ENCODE measurements at places on chromosomes 11 and 22. TPM values are rescaled to one million over a fixed set of nuclear protein-coding genes. Genes with fewer than 3 reads are reported as not detected.

GRIK4 gene
- total RNA-seq: not detected

MDK gene
- 3.5 TPM for total RNA-seq

- H3K4me3 ChIP-seq: no peak overlapping the region
- H3K36me3 ChIP-seq: peaks cover 10% of the 10 kb centered on the region
- H3K27ac ChIP-seq: no peak overlapping the region
Measured at GRCh38 chr11:6576471-6577373, 26.7 kb downstream of the RRP8 start.

- peaks cover 38% of the 10 kb centered on the region for H3K36me3 ChIP-seq
- no peak for DNase-seq
- peaks cover 9% of the 10 kb centered on the region for H3K4me1 ChIP-seq
- no peak overlapping the region for H3K27ac ChIP-seq
Measured at GRCh38 chr22:20455709-20456063, 18.1 kb upstream of the SCARF2 start.

GRCh38 chr11:720017-720641 lies 14.1 kb downstream of the EPS8L2 start:
- no peak overlapping the region for H3K27ac ChIP-seq
- peaks cover 34% of the 10 kb centered on the region for H3K27me3 ChIP-seq
- no peak overlapping the region for H3K4me3 ChIP-seq
- peaks cover 20% of the 10 kb centered on the region for H3K4me1 ChIP-seq
- H3K36me3 ChIP-seq: no peaks in the 10 kb centered on the region

DNA sequence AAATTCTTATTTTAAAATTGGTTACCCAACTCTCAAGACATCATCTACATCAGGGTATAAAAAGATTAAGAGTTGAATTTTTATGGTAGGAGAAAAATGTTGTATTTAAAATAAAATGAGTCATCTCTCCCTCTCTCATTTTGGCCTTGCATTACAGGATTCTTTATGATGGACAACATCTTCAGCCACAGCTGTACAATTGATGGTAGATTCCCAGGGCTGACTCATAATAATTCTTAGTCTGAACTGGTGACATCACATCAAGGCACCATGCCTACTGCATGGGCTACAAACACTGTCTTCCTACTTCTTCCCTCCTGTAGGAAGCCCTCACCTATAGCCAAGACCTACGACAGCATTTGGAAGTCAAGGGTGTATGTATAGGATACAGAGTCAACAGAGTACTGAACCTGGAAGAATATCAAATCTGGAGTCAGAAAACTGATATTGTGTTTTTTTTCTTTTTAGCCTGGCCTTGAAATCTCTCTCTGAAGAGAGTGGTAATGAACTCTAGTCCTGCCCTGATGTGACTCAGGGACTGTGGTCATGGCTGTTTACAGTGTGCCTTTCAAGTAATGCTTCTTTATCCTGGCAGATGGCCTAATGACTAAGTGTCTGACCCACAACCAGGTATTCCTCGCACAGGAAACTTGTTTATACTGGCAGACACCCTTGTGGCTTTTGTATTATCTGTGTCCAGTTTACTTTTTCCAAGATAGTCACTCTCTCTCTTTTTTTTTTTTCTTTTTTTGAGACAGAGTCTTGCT lies 32.5 kb downstream of the MRGPRX2 start:
- no peaks in the 10 kb centered on the region for H3K36me3 ChIP-seq
- peaks cover 23% of the 10 kb centered on the region for H3K4me1 ChIP-seq
- no peak overlapping the region for H3K27ac ChIP-seq

DNA sequence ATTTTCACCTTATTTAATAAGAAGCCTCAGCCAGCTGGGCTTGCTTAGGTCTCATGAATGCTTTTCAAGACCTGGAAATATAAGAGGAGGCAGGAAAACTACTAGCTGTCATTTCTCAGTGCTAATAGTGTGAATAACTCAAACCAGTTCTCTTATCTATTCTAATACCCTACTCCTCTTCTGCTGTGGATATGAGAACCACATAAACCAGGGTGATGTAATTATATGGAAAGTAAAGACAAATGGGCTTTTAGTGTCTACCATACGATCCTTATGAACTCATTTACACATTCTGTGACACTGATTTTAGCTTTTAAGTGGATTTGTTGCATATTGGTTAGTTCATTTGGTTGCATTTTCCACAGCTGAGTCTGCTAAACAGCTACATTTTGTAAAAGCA lies 8.6 kb downstream of the PDGFD start:
- no peak overlapping the region for H3K27ac ChIP-seq
- no peaks in the 10 kb centered on the region for H3K27me3 ChIP-seq
- H3K4me3 ChIP-seq: no peak overlapping the region
- DNase-seq: no peak
- no peaks in the 10 kb centered on the region for H3K36me3 ChIP-seq

GRCh38 chr11:3230636-3231549 lies 1.3 kb downstream of the MRGPRE start:
- no peak overlapping the region for H3K27ac ChIP-seq
- H3K4me3 ChIP-seq: no peak overlapping the region
- H3K4me1 ChIP-seq: no peaks in the 10 kb centered on the region

DNA sequence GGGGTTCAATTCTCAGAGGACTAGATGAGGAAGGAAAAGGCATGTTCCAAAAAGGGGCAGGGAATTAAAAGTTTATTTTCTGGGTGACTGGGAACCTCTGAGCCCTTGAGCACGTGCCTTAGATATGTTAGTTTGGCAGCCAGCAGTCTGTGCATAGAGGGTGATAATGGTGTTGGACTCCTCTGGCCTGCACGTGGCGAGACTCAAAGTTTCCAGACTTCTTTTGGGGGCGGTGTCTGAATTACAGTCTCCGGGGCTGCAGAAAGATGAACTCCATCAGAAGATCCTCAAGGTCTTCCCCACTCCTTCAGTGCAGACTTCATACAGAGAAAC lies 861 bp upstream of the ZNRF3 start:
- H3K4me1 ChIP-seq: peaks cover 15% of the 10 kb centered on the region
- H3K4me3 ChIP-seq: peak overlapping the region; percentile 70

Data from activated CD4-positive, alpha-beta memory T cell treated with anti-CD3 and anti-CD28 coated beads, Interleukin-2, amount 10 ng/mL, durations not matched to agents 7 days and 5 days (primary cell).